ENCODE measurements at places on chromosomes 2 and 18. TPM values are rescaled to one million over a fixed set of nuclear protein-coding genes. Genes with fewer than 3 reads are reported as not detected.

DNA sequence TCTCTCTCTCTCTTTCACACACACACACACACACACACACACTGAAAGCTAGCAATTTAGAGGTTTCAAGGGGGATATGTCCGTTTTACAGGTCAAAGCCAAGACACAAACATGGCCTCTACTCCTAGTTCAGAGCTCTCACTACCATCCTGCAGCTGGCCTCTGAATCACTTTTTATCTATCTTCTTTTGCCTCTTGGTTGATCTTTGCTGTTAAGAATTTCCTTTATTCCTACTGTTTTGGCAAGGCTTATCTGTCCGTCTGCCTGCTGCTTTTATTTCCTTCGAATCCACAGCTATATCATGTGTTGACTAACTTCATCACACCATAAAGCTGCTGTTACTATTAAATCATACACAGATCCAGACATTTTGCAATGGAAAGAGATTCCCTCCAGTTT lies 543.0 kb downstream of the PLCL1 start:
- H3K4me3 ChIP-seq: no peak overlapping the region
- H3K27me3 ChIP-seq: peaks cover 6% of the 10 kb centered on the region
- no peak for DNase-seq

Gene VAMP8
- 85.0 TPM for total RNA-seq

DNA sequence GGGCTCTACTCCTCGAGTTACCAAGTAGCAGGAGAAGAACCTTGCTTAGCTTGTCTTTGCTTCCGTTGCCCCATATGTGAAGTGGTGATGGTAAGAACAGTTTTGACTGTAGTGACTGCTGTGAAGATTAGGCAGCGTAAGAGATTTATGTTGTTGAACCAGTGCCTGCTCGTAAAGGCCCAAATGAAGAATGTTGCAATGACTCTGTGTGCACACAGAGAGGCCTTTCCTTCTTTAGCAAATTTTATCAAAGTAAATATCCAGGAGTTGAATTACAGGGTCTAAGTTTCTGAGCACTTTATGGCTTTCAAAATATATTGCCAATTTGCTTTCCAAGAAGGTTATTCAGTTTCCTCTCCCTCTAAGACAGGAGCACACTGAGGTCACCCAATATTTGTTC lies 14.5 kb downstream of the NTSR2 start:
- H3K4me1 ChIP-seq: no peaks in the 10 kb centered on the region
- H3K36me3 ChIP-seq: no peaks in the 10 kb centered on the region
- H3K4me3 ChIP-seq: no peak overlapping the region
- H3K27me3 ChIP-seq: peaks cover 9% of the 10 kb centered on the region
- H3K27ac ChIP-seq: no peak overlapping the region

- H3K27ac ChIP-seq: no peak overlapping the region
- H3K4me3 ChIP-seq: no peak overlapping the region
- no peak for DNase-seq
- no peaks in the 10 kb centered on the region for H3K4me1 ChIP-seq
Observed at GRCh38 chr2:225472161-225472560, 72.7 kb downstream of the NYAP2 start.

Data from activated T-cell treated with anti-CD3 and anti-CD28 coated beads, Interleukin-2, amount 50 U/mL, for 72 hours (primary cell).